Effector memory CD4-positive, alpha-beta T cell (primary cell): ENCODE measurements at places on chromosomes 13 and 19.

DNA sequence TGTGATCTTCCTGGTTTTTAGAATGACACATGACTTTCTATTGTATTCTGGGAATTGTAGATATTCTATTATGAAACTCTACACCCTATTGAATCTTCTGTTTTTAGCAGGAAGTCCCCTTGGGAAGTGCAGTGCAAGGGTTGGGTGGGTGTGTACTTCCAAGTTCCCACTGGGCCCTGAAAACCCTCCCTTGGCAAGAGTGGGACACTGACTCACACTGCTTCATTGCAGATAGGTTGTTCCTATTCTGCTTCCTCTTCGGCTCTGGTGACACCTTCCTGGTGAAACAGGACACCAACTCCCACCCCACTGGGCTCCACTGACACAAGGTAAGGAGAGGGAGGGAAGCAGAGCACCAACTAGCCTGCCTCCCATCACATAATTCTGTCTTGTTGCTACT is 121.8 kb downstream of the KCTD12 start:
- no peak for DNase-seq

DNA sequence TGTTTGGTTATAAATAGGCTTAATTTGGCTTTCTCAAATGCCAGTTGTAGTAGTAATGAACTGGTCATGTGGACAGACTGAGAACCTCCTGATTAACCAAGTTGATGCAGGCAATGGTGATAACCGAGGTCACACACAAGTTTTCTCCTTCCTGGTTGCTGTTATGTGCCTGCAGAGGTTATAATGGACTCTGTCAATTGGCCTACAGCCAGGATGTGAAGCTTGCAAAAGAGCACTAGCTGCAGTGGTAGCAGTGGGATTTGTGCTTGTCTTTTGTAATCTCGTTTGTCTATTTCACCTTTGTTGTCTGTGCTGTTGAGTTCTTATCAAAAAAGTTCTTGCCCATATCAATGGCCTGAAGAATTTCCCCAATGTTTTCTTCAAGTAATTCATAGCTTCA is 20.6 kb downstream of the OR10H3 start:
- DNase-seq, result no peak

DNA sequence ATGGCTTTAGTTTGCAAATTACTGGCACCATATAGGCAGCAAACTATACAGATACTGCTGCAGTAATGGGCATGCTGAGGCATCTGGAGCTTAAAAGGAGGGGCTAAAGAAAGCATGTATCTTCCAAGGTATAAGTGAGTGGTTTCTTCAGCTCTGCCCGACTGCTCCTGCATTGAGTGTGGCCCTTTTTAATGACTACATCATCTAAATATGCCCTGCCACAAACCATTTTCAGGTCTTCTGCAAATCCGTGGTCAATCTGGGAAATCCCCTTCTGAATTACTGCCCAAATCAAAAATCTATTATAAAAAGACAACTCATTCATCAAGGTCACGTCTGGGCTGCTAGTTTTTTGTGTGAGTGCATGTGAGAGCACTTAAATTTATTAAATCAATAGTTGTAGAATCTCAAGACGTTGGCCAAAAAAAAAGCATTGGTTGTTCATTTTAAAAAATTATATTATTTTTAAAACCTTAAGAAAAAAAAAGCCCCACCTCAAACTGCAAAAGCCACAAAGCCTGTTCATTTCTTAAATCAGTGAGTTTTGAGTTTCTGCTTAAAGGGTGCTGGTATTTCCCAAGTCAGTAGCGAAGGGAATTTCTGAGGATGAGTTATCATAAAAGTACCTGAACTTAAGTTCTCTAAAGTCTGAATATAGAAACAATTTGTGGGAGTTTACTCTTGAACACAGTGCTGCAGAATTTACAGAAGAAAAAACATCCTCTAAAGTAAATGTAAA is 16.3 kb downstream of the LCP1 start:
- no peak for DNase-seq

GRCh38 chr13:51596541-51596940 is 12.3 kb downstream of the WDFY2 start:
- no peak for DNase-seq

DNA sequence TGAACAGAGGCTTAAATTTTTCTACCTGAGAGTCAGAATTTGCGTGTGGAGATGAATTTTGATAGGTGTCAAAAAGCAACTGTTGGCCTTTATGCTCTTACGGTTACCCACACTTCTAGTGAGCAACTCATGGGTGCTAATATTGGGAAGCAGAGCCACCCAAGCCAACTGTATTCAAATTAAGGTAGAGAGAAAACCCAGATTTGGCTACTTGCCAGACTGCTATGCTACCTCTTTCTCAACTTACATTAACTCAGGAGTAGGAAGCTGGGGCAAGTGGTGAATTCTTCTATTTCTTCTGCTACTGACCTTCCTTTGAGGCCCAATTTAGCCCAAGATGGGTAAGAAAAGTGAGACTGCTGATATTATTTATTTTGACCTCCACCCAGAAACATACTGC is 83.9 kb downstream of the OLFM4 start:
- DNase-seq, result no peak

GRCh38 chr13:52798770-52799430 is 49.5 kb downstream of the PCDH8 start:
- DNase-seq, result no peak

DNA sequence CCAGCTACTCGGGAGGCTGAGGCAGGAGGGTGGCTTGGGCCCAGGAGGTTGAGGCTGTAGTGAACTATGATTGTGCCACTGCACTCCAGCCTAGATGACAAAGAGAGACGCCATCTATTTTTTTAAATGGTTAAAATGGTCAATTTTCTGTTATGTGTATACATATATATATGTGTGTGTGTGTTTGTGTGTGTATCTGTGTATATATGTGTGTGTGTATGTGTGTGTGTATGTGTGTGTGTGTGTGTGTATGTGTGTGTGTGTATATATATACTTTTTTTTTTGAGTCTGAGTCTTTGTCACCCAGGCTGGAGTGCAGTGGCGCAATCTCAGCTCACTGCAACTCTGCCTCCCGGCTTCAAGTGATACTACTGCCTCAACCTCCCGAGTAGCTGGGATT is 42.9 kb upstream of the KLF2 start:
- no peak for DNase-seq

DNA sequence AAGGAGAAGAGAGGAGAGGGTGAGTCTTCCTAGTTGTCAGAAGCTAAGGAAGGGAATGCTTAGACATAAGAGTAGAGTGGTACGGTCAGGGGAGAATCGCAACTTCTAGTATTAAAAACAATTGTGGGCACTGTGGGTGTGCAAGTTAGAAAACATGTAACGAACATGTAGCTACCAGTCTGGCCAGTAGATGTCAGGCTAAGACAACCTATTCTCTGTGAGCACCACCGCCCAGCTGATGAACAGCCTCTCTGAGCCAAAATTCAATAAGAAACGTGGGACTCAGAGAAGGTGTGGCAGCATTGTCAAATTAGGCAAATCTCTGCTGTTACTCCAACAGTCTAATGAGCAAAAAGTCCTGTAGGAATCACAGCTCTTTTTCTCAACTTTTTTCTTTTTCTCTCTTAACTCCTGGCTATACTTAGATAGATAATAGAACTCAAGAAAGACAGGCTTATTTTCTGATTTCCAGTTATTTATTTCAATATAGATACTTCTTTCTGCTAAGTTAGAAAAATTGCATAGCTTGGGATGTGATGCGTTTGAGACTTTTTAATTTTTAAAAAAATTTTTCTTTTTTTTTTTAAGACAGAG is 186.2 kb downstream of the USP12 start:
- DNase-seq, result peak; percentile 26

DNA sequence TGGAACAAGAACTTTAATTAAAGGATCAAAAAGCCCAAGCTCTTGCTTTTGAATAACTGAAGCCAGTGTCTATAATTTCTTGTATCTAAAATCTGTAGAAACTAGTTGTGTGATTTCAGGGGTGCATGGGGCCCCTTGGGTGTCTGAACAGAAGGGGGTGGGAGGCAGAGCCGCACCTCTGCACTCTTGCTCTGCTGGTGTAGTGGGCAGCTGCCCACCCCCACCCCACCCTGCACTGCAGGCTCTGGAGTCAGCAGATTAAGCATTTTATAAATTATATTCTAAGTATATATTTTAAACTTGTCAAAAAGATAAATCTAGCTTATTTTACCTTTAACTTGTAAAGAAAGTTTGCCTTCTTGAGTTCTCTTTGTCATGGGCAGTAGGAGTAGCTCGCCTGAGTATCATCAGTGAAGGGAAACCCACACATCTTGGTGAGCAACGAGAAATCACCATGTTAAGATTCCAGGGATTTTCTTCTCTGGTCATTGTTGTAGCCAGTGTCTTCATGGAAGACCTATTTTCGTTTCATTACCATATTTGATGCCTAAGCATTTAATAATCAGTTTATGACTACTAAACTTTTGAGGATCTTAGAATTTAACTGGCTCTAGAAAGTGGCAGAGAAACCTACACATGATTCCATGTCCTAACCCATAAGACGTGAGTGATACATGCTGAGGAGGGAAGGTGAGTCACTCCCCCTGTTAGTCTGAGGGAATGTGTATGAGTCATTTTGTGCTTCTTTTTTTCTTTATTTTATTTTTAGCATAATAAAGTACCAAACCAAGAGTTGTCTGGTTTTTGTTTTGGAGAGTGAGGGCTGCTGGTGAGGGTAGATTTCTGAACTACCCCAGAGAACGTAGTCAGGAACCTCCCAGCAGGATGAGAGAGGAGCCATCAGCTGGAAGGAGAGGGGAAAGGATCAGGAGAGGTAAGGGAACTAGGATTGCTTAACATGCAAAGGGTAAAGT is 7.7 kb downstream of the UBE2L5 start:
- DNase-seq, result no peak

GRCh38 chr19:40381321-40381720 is 8.7 kb downstream of the HIPK4 start:
- no peak for DNase-seq

GRCh38 chr19:19334063-19334988 is 13.7 kb downstream of the MAU2 start:
- no peak for DNase-seq

- no peak for DNase-seq
These were observed 31.1 kb downstream of the CEACAM8 start for GRCh38 chr19:42563352-42564210.

GRCh38 chr19:9528757-9529336 is 9.6 kb downstream of the ZNF426 start:
- no peak for DNase-seq

GRCh38 chr19:4715529-4716221 is 8.0 kb downstream of the DPP9 start:
- DNase-seq, result no peak

GRCh38 chr19:4929186-4929585 is 19.9 kb downstream of the UHRF1 start:
- DNase-seq, result no peak

- DNase-seq, result no peak
These were observed 33.2 kb downstream of the CHST8 start for GRCh38 chr19:33654840-33655508.

GRCh38 chr19:45733160-45733810 is at the start of gene MEIOSIN:
TSS of gene MEIOSIN (plus strand) at chr19:45733439. CDS start at chr19:45735377, 1,938 bp downstream.
- no peak for DNase-seq

DNA sequence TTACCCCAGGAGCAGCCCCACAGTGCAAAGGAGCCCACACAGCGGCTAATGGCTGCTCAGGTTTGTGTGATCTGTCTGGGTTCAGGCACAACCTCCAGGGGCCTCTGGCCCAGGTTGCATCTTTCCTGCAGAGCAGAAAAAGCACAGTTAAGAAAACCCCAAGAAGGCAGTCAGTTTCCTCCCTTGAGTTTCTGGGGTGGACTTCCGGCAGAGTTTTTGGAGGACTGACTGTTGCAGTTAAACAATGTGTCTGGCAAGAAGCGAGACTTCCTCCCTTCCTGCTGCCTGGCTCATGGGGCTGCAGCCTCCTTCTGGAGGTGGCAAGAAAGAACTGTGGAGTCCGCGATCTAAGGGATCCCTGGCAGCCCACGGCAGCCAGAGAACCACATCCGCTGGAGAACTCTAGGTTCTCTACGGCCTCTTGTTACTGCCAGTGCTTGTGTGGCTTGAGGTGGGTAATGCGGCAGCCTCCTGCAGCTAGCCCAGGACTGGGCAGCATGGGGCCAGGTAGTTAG is 114.4 kb downstream of the ZDHHC20 start:
- no peak for DNase-seq

GRCh38 chr13:63107179-63107943 is 1691.7 kb upstream of the PCDH20 start:
- DNase-seq, result no peak

GRCh38 chr13:78160793-78161192 is 242.2 kb upstream of the EDNRB start:
- DNase-seq, result no peak

- no peak for DNase-seq
These were observed 1.6 kb downstream of the DACT3 start for GRCh38 chr19:46659151-46660007.

- no peak for DNase-seq
These were observed 122.3 kb upstream of the ZNF536 start for GRCh38 chr19:30249911-30250310.

- DNase-seq, result no peak
These were observed 221.7 kb upstream of the GPC6 start for GRCh38 chr13:93004919-93005318.

- DNase-seq, result no peak
These were observed 43.4 kb upstream of the ATP12A start for GRCh38 chr13:24636776-24637175.

DNA sequence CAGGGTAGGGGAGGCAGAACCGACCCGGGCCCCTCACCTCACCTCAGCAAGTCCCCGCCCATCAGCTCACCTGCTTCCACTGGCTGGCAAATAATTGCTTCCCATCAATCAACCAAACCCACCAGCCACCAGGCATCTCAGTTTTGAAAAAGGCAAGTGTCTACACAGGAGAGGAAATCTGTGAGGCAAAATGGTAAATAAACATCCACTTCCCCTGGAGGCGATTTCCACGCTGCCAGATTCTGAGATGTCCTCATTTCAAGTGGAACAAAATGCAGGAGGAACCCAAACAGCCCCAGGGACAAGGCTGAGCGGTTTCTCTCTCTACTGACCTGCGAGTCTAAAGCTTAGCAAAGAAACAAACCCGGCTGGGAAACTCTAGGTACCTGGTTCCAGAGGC is 117.5 kb downstream of the CRYL1 start:
- no peak for DNase-seq

DNA sequence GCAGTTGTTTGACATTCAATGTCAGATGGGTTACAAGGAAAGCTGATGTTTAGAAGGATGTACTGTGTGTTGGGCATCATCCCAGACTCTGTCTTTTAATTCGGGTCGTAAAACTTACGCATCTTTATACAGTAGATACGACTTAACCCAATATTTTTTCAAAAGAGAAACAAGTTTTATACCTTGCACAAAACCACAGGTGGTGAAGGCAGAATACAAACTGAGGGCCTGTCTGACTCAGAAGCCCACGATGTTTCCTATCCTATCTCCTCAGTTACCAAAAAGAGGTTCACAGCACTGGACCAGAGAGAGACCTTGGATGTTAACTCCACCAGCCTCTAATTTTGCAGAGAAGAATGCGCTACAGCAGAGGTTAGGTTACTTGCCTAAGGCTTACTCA is 477.0 kb downstream of the FOXO1 start:
- DNase-seq, result no peak

DNA sequence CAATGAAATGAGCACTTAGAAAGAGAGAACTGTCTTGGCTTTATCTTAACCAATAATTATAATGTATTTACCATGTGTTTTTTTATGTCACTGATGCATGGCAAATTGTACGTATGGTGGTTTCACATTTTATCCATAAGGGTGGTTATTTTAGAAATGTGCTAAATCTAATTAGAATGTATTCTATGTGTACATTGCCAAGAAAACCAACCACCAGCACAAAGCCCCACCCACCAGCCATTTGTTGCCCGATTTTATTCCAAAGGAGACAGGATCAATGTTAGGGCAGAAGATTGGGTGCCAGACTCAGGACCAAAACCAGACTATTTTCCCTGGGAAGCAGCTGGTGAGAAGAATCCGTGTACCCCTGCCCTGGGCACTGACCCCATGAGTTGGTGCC is 63.0 kb upstream of the SOX1 start:
- no peak for DNase-seq
